ELF-1 (cell line): ENCODE measurements at places on chromosomes 5 and 9.

GRCh38 chr9:27162045-27162444 is 53.0 kb downstream of the TEK start:
- DNase-seq = no peak

GRCh38 chr5:176776141-176776865 is 34.1 kb upstream of the UNC5A start:
- DNase-seq = no peak

DNA sequence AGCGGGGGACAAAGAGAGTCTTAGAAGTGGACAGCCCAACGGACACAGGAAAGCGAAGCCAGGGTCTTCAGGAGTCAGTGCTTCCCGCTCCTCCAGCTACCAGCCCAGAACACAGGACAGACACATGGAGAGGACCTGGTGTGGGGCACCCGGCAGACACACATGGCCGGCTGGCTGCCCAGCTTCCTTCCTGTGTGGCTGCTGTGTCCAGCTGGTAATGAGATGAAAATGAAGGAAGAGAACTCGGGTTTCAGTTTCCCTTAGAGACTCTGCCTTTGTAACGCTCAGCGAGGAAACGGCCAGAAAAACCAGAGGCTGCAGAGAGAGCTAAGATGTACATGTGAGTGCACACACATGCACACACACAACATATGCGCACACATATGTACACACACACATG is 87.5 kb downstream of the SECISBP2 start:
- DNase-seq = no peak

DNA sequence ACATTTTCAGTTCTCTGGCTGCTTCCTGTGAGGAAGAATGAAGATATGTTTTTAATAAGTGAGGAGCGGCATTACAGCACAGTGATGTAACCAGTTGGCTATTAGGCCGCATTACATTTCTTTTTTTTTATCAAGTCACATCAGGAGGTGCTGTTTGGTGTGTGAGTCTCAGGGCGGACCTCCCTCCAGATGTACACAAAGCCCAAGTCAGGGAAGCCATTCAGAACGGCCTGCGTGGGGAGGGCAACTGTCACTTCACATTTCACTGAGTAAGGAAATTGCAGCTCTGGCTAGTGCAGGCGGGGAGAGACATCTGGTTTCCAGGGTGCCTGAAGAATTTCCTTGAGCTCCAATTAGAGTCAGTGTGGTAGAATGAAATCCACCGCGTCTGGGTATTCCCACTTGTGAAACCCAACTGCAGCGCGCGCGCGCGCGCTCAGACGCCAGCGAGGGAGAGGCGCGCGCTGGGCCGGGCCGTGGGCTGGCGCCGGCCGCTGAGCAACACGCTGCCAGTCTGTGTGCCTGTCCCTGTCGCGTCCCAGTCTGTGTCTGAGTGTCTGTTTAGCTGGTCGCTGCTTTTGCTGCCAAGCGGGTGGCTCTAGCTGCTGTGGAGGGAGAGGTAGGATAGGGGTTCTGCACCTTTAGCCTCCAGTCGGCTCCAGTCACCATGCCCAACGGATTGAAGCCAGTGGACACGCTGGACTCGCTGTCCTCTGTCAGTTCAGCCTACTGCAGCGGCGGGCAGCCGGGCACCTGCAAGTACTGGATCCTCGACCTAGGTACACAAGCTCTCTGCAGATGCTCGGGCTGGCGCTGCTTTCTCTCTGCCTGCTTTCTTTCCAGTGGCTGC is 140.8 kb upstream of the OTULINL start:
- no peak for DNase-seq
